ENCODE measurements at places on chromosomes 6 and 20.

GRCh38 chr20:61635721-61636455 lies 383.8 kb downstream of the CDH4 start:
- DNase-seq, result no peak

- DNase-seq, result no peak
Measured at GRCh38 chr6:167211881-167212712, 54.3 kb upstream of the GPR31 start.

- peak; percentile 54 for DNase-seq
Measured at GRCh38 chr6:139250296-139251044, 41.3 kb downstream of the TXLNB start.

DNA sequence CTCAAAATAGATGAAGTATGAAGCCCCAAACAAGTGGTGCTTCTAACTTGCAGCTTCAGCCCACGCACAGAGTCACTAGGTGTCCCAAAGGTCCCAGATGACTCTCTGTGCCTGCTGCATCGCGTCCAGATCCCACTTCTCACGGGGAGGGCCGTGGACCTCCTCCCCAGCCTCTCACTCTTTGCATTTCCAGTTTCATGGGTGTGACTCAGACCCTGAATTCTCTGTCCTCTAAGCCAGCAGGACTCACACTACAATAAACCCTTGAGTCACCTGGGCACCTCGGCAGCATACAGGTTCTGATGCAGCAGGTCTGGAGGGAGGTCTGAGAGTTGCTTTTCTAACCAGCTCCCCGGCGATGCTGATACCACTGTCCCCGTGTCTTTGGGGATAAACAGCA lies 114.0 kb upstream of the RIN2 start:
- DNase-seq, result no peak

GRCh38 chr20:32078791-32079190 lies 26.7 kb downstream of the HCK start:
- no peak for DNase-seq

DNA sequence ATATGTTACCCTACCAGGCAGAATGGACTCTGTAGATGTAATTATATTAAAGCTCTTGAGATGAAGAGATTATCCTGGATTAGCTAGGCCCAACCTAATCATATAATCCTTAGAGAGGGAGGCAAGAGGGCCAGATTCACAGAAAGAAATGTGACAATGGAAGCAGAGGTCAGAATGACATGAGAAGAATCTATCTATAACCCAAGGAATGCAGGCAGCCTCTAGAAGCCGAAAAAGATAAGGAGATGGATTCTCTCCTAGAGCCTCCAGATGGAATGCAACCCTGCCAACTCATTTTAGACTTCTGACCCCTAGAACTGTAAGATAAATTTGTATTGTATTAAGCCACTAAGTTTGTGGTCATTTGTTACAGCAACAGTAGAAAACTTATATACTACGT lies 12.3 kb downstream of the PXT1 start:
- no peak for DNase-seq

DNA sequence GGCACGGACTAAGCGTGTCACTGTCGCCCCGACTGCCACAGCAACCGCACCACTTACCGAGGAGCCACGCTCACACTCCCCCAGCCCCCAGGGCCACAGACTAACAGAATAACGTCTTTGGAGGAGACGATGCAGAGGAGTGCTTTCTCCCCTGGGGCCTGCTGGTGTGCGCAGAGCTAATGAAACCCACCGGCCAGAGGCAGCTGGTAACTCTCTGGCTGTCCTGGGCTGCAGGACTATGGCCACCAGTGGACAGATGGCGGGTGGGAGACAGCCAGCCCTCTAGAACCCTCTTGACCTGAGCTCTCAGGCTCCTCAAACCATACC lies 228.0 kb downstream of the DLL1 start:
- DNase-seq, result no peak

DNA sequence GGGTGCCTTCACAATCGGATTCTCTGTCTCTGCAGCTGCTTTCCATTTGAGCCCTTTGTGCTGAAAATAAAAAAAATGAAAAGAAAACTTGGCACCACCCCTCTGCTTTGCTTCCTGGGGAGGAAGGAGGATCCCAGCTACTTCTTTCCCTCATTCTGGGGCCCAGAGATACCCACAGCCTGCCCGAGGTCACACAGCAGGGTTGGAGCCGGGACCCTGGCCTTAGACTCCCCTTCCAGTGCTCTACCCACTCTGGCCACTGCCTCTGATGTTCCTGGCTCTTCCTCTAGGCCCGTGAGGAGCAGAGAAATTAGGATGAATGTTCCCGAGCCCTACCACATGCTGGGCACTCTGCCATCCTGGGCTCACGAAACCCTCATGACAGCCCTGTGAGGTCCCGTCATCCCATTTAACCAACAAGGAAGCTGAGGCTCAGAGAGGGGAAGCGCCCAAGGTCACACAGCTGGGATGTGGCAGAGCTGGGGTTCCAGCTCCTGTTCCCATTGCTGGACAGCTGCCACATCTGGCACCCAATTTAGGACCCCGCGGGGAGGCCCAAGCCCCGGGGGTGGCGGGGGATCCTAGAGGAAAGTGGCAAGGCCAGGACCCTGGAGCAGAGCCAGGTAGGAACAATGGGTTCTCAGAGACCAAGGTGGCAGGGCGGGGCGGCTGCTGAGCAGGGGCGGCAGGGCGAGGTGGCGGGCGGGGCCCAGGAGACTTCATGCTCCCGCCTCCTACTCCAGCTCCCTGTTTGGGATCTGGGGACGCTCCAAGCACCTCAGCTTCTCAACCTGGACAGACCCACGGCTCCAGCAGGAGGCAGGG lies 76.6 kb downstream of the CEBPB start:
- DNase-seq, result no peak

DNA sequence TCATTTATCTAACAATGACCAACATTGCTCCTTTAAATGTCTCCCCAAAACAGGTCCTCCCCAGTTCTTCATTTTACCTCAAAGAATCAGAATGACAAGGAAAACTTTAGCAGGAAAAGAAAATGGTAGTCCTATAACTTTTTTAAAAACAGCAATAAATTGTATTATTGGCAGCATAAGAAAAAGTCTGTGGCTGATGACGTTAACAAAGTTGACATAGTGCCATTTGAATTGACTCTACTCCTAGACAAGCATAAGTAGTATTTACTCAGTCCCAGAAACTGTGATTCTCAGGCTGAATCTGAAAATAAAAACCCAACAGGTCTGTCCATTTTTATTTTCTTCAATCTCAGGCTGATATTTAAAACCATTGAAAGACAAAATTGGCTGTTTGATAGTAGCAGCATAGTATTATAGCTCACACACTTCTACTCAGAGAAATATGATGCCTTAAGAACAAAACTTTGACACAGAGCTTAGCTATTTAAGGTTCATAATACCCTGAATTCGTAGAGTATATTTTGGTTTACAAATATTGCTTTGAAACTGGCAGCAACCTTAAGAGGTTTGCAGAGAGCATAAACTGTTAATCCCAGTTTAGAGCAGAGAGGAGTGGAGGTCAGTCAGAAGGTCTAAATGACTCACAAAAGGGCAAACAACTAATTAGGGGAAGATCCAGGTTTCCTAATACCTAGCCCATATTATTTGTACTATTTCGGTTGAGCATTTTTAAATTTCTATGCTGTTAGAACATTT lies 35.0 kb upstream of the TENT5A start:
- no peak for DNase-seq

DNA sequence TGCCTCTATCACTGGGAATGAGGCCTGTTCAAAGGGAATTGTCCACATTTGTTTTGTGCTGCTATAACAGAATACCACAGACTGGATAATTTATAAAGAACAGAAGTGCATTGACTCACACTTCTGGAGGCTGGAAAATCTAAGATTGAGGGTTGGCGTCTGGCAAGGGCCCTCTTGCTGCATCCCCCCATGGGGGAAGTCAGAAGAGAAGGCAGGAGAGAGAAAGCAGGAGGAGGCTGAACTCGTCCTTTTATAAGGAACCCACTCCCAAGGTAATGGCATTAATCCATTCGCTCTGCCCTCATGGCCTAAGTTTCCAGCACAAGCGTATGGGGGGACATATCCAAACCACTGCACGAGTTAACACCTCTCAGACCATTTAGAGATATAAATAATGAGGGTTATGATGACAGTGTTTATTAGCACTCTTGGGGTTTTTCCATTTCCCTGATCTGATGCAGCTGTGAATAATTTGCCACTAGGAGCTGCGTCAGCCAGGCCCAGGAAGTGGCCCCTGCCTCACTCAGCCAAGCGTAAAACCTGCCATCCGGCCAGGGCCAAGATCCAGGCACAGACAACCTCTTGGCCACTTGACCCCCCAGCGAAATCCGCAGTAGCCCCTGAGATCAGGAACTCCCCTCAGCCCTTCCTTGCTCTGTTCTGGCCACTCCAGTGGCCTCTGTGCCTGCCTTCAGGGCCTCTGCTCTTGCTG lies 14.2 kb upstream of the SLCO4A1 start:
- DNase-seq, result no peak

DNA sequence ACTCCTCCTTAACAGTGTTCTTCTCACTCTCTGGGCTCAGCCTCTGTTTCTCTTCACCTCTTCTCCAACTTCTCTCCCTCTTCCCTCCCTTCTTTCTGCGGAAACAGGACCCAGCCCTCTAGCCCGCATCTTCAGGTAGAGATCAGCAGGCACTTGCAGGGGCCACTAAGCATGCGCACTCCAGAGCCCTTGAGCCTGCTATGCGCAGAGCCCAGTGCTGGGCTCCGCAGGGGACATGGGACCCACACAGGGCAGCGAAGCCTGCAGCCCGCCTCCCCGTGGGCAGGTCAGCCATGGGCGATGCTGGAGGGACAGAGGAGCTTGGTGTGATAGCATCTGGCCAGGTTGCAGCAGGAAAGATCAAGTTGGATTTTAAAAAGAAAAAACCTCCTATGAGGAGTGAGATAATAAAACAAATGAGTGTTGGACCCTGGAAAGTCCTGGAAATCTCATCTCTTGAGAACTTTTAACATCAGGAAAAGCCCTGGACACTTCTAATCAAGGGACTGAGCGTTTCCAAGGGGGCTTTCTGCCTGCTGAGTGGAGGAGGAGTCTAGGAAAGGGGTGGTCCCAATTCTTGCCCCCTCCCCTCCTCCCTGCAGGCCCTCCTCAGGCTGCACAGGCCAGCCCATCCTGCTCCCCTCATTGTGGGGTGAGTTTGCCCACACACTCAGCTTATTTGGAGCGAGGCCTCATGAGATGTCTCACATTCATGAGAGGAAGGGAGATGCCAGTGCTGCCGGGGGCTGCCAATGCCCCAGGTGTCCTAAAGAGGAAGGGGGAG lies 71.9 kb downstream of the MDGA1 start:
- DNase-seq, result no peak

GRCh38 chr6:35736982-35737412 lies at the start of gene ARMC12:
ARMC12 (plus strand) TSS chr6:35737032; CDS start chr6:35737109, 77 bp downstream.
- DNase-seq, result no peak

GRCh38 chr6:106102967-106103727 lies 17.0 kb downstream of the PRDM1 start:
- DNase-seq, result no peak

DNA sequence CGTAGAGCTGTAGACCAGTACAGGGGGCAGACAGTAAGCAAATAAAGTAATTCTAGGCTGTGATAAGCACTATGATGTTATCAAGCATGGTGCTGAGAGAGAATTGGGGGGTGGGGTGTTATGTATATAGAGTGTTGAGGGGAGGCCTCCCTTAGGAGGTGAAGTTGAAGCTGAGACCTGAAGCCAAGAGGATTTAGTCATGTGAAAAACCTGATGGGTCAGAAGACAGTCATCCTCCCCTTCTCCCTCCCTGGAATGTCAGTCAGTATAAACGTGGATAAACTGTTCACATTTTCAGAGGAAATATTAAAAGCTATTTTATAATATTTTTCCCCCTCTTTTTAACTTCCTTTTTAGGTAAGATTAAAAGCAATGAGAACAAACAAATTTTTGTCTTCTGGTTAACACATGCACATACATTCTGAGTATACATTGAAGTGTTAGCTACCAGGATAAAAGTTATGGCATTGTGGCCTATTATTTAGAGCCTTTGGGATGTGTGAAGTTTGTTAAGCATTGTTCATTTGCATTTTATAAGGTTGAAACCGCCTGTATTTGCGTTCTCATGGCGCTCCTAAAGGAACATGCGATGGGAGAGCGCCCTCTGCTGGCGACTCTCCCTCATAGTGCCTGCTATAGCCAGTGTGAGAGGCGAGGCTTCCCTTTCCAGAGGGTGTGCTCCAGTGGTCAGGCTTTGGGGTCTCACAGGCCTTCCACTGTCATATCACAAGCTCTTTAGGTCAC lies 35.4 kb upstream of the MAPK13 start:
- peak; percentile 70 for DNase-seq

GRCh38 chr6:3822747-3823445 lies 26.3 kb upstream of the FAM50B start:
- no peak for DNase-seq

GRCh38 chr20:36833275-36834020 lies 42.5 kb upstream of the TLDC2 start:
- no peak for DNase-seq

DNA sequence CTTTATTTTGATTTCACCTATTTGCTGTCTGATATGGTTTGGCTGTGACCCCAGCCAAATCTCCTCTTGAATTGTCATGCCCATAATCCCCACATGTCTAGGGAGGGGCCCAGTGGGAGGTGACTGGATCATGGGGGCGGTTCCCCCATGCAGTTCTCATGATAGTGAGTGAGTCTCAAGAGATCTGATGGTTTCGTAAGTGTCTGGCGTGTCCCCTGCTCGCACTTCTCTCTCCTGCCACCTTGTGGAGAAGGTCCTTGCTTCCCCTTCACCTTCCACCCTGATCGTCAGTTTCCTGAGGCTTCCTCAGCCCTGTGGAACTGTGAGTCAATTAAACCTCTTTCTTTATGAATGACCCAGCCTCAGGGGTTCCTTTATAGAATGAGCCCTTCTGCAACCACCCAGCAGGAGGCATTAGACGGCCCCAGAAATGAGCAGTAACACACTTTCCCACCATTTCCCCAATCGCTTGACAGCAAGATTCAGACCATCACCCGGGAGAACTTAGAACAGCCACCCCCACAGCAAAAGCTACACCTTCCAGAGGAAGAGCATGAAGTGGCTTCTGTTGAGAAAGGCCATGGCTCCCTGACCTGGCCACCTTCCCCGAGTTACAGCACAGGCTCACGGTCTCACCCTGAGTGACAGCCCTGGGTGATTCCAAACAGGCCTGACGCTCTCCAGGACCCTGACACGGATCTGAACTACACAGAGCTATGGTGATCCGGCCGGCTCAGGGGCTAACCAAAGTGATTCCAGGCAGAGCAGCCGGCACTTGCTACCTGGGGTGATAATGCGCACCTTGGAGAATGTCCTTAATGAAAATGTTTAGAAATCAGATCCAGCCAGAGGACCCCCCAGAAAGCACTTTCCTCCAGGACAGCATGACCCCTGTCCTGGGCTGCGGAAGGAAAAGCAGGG lies 131.2 kb upstream of the CDH4 start:
- peak; percentile 22 for DNase-seq

DNA sequence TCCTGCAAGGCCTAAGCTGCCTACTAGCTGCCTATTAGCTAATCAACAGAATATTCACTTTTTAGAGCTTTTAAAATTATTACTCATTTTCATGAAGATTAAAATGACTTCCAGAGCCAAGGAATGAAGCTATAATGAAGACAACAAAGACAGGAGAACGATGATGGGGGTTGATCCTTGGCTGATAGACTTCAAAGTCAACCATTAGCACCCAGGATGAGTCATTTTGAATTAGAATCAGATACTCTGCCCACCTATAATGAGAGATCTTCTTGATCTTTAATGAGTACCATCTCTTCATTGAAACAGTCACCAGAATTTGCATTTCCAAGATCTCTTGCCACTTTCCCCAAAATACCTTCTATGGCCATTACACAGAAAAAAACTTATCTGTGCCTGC lies 56.7 kb upstream of the CDYL start:
- DNase-seq, result no peak
